ENCODE measurements at places on chromosomes 3 and 15.

DNA sequence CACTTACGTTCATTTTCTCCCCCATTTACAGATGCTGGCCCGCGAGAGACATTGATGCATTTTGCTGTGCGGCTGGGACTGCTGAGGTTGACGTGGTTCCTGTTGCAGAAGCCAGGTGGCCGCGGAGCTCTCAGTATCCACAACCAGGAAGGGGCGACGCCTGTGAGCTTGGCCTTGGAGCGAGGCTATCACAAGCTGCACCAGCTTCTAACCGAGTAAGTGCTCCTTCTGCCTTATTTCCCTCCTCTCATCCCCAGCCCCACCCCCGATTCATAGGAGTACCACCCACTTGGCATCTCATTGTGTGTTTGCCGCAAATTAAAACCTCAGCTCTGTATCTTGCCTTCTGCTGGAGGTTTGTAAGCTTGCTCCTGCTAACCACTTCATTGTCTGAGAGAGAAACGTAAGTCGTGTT, 163.3 kb downstream of the AKAP13 start:
- peak overlapping the region; percentile 29 for H3K27ac ChIP-seq
- H3K36me3 ChIP-seq: no peaks in the 10 kb centered on the region
- DNase-seq: peak; percentile 60
- H3K27me3 ChIP-seq: no peaks in the 10 kb centered on the region
- H3K4me1 ChIP-seq: peaks cover 80% of the 10 kb centered on the region

DNA sequence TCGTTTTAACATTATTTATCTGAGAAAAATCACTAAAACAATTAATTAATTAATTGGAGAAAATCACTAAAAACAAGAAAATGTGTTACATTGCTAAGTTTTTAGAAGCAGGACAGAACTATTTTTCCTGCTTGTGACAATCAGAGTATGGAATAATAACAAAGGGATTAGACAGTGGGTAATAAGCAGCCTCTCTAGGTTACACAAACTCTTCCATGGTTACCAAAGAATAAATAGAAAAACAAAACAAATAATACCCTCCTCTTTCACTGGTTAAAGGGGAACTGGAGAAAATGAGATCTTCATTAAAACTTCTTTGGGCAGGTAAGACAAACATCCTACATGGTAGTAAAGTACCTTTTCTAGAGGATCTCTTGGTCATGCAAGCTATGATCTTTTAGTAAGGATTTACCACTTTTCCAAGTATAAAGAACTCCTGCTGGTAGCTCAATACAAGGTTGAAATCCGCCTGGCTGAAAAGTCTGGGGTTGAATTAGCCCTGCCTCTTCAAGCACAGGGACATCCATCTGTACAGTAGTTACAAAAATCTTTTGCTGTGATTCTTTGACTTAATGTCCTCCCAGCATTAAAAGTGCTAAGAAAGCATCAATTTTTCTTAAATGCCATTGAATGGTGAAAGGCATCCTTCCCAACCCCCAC, 2.5 kb upstream of the PLCH1 start:
- no peaks in the 10 kb centered on the region for H3K4me1 ChIP-seq
- no peaks in the 10 kb centered on the region for H3K36me3 ChIP-seq
- no peak overlapping the region for H3K27ac ChIP-seq
- H3K4me3 ChIP-seq: no peak overlapping the region

- no peaks in the 10 kb centered on the region for H3K27me3 ChIP-seq
- no peak overlapping the region for H3K4me3 ChIP-seq
- no peaks in the 10 kb centered on the region for H3K4me1 ChIP-seq
- no peak for DNase-seq
- H3K36me3 ChIP-seq: no peaks in the 10 kb centered on the region
Observed at GRCh38 chr3:74267131-74267530, 347.3 kb downstream of the CNTN3 start.

GRCh38 chr3:65748326-65748725, 290.4 kb downstream of the MAGI1 start:
- H3K36me3 ChIP-seq: no peaks in the 10 kb centered on the region
- no peak overlapping the region for H3K27ac ChIP-seq
- H3K4me1 ChIP-seq: no peaks in the 10 kb centered on the region
- no peak overlapping the region for H3K4me3 ChIP-seq
- no peak for DNase-seq
- H3K27me3 ChIP-seq: no peaks in the 10 kb centered on the region

GRCh38 chr15:57609805-57610529, 18.3 kb downstream of the MYZAP start:
- no peaks in the 10 kb centered on the region for H3K27me3 ChIP-seq
- H3K36me3 ChIP-seq: peaks cover 23% of the 10 kb centered on the region
- peak overlapping the region; percentile 76 for H3K27ac ChIP-seq
- peaks cover 79% of the 10 kb centered on the region for H3K4me1 ChIP-seq

GRCh38 chr3:49639551-49639950, 34.6 kb upstream of the APEH start:
- no peaks in the 10 kb centered on the region for H3K27me3 ChIP-seq
- H3K4me1 ChIP-seq: no peaks in the 10 kb centered on the region
- H3K27ac ChIP-seq: no peak overlapping the region
- no peak overlapping the region for H3K4me3 ChIP-seq
- no peak for DNase-seq

- H3K4me1 ChIP-seq: no peaks in the 10 kb centered on the region
- no peak for DNase-seq
- H3K4me3 ChIP-seq: no peak overlapping the region
- H3K36me3 ChIP-seq: no peaks in the 10 kb centered on the region
Observed at GRCh38 chr3:30766522-30766921, 127.9 kb downstream of the GADL1 start.

- no peak for DNase-seq
- H3K4me1 ChIP-seq: no peaks in the 10 kb centered on the region
- no peak overlapping the region for H3K27ac ChIP-seq
- no peaks in the 10 kb centered on the region for H3K27me3 ChIP-seq
- H3K4me3 ChIP-seq: no peak overlapping the region
Observed at GRCh38 chr3:53628536-53629401, 134.4 kb downstream of the CACNA1D start.

GRCh38 chr3:115092220-115092791, 54.8 kb downstream of the ZBTB20 start:
- peak overlapping the region; percentile 5 for H3K27ac ChIP-seq
- DNase-seq: peak; percentile 79
- H3K36me3 ChIP-seq: no peaks in the 10 kb centered on the region
- peaks cover 18% of the 10 kb centered on the region for H3K4me1 ChIP-seq

GRCh38 chr3:14804835-14805780, 13.7 kb upstream of the FGD5 start:
- H3K4me3 ChIP-seq: no peak overlapping the region
- H3K36me3 ChIP-seq: no peaks in the 10 kb centered on the region
- peak overlapping the region; percentile 27 for H3K27ac ChIP-seq
- DNase-seq: no peak
- H3K27me3 ChIP-seq: peaks cover 3% of the 10 kb centered on the region

DNA sequence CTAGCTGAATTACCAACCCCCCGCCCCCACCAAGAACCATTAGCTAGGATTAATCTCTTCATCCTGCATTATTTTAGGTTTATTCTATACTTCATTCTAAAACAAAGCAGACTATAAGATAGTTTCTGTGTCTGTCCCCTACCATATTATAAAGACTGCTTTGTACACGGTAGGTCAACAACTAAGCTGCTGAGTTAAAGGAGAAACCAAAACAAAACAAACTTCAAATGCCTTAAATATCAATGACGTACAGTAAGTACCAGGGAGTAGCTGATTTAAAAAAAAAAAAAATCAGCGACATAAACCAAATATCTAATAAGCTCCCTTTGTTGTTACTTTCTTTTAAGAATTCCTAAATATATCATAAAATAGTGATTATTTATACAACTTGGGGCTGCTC, 7.8 kb upstream of the VGLL4 start:
- no peaks in the 10 kb centered on the region for H3K27me3 ChIP-seq
- no peak overlapping the region for H3K27ac ChIP-seq
- no peak overlapping the region for H3K4me3 ChIP-seq
- no peaks in the 10 kb centered on the region for H3K36me3 ChIP-seq

- no peaks in the 10 kb centered on the region for H3K27me3 ChIP-seq
- H3K36me3 ChIP-seq: no peaks in the 10 kb centered on the region
- no peak overlapping the region for H3K4me3 ChIP-seq
- no peak overlapping the region for H3K27ac ChIP-seq
Observed at GRCh38 chr3:5304789-5305683, 117.5 kb downstream of the EDEM1 start.

DNA sequence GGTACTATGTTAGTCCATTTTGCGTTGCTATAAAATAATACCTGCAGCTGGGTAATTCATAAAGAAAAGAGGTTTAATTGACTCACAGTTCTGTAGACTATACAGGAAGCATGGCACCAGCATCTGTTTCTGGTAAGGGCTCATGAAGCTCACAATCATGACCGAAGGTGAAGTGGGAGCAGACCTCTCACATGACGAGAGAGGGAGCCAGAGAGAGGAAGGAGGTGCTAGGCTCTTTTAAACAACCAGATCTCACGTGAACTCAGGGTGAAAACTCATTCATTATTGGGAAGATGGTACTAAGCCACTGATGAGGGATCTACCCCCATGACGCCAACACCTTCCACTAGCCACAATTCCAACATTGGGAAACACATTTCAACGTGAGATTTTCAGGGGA, 301.7 kb upstream of the MDFIC2 start:
- no peak overlapping the region for H3K27ac ChIP-seq
- H3K4me3 ChIP-seq: no peak overlapping the region
- no peaks in the 10 kb centered on the region for H3K27me3 ChIP-seq
- H3K4me1 ChIP-seq: no peaks in the 10 kb centered on the region
- DNase-seq: no peak

DNA sequence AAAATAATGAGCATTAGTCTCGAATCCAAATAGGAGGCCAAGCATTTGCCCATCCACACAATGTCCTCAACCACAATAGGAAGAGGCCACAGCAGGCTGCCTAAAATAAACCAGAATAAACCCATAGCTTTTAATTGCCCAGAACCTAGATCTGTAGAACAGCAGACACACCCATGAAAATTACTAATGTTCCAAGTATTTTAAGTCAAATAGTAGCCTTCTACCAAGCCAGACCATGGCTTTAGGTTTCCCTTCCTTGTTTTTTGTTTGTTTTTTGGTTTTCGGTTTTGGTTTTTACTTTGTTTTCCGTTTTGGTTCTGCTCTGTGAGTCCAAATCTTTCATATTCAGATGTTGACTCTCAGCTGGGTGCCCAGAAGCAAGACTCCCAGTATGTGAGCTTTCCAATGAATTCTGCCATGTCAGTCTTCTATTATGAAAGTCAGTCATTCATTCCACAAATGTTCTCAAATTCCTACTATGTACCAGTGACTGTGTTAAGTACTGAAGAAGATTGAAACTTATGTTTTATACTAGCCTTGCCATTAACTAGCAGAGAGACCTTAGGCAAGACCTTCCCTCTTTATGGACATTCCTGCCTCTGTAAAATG, 57.8 kb upstream of the BOC start:
- no peak overlapping the region for H3K4me3 ChIP-seq
- no peak overlapping the region for H3K27ac ChIP-seq
- H3K4me1 ChIP-seq: no peaks in the 10 kb centered on the region
- no peaks in the 10 kb centered on the region for H3K36me3 ChIP-seq
- no peaks in the 10 kb centered on the region for H3K27me3 ChIP-seq

GRCh38 chr3:67518236-67518635, 136.2 kb downstream of the SUCLG2 start:
- H3K27ac ChIP-seq: no peak overlapping the region
- peaks cover 43% of the 10 kb centered on the region for H3K36me3 ChIP-seq
- no peaks in the 10 kb centered on the region for H3K27me3 ChIP-seq
- no peak overlapping the region for H3K4me3 ChIP-seq
- no peak for DNase-seq
- H3K4me1 ChIP-seq: no peaks in the 10 kb centered on the region

Measured in heart left ventricle (tissue), 16 donors.